ENCODE measurements at places on chromosomes 5 and 9.

GRCh38 chr5:158265346-158265745, 406.4 kb upstream of the CLINT1 start:
- no peak for DNase-seq

DNA sequence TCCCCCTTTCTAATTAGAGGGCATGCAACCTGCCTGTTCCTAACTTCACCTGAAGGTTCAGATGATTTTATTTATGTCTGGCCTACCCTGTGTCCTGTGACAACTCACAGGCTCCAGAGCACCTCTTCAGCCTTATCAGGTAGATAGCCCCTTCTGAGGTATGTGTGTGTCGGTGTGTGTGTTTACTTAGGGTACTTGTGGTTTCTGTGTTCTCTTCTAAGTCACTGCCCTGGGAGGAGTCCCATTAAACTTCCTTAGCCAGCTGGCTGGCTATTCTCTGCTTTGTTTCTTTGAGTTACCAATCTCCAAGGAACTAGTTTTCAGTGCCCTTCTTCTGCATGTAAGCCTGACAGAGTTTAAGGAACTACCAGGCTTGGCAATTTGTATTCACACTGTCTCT, 74.9 kb downstream of the UNC13B start:
- DNase-seq = no peak

- DNase-seq = no peak
Observed at GRCh38 chr9:136379891-136380290, 6.4 kb upstream of the CARD9 start.

- no peak for DNase-seq
Observed at GRCh38 chr5:159801303-159801702, 115.0 kb upstream of the ADRA1B start.

Data from DMS 273 treated with DMSO at 0.1 percent for 48 hours (cell line).